ENCODE measurements at places on chromosomes 7 and 10.

DNA sequence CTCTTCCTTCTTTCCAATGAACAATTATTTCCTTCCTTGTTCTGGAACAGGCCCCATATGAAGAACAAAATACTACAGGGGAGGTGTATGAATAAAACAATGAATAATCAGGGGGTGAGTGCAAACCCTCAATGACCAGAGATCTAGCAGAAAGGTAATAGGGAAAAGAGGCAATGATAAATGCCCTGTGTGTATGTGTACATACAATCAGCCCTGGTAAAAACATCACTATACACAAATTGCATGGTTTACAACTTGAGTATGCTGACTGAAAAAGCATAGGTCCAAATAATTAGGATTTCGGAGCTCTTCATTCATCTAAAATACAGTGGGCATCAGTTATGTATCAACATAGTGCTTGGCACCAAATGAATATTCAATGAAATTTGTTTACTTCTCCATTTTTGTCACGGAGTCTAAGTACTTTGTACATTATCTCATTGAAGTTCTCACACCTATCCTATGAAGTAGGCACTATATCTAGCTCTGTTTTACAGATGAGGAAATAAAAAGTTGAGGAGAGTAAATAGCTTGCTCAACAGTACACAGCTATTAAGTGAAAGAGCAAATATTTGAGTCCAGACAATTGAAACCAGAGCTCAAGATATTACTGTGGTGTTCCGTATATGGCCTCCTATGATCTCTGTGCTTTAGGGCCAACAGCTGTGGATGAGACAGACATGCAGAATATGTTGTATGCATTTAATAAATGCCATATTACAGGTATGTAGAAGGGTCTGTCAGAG lies 1065.4 kb downstream of the SORCS3 start:
- DNase-seq = no peak

- no peak for DNase-seq
Observed at GRCh38 chr7:107981466-107981865, 21.5 kb downstream of the LAMB1 start.

GRCh38 chr7:5584096-5584495 lies 160.5 kb upstream of the TNRC18 start:
- DNase-seq = no peak

GRCh38 chr10:80100116-80100515 lies 21.7 kb downstream of the TMEM254 start:
- no peak for DNase-seq

GRCh38 chr7:25652366-25652765 lies 424.1 kb upstream of the NPVF start:
- DNase-seq = no peak

DNA sequence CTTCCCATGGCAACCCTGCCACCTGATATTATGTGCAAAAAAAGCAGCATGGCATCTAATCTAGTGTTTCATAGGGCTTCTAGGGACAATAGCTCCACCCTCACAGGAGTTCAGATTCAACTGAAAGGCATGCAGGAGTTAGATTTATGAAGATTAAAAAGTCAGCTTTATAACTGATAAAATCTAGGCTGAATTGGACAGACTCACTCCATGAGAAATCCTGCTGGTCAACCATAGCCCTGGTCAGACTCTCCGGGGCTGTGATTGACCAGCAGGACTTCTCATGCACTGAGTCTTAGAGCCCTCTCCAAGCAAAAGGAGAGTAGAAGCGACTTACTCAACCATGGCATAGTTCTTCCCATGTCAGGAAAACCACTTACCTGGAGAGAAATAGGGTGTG lies 345.4 kb downstream of the NEBL start:
- no peak for DNase-seq
